Hindlimb muscle (tissue), 1 donor: ENCODE measurements at places on chromosomes 3 and 15.

DNA sequence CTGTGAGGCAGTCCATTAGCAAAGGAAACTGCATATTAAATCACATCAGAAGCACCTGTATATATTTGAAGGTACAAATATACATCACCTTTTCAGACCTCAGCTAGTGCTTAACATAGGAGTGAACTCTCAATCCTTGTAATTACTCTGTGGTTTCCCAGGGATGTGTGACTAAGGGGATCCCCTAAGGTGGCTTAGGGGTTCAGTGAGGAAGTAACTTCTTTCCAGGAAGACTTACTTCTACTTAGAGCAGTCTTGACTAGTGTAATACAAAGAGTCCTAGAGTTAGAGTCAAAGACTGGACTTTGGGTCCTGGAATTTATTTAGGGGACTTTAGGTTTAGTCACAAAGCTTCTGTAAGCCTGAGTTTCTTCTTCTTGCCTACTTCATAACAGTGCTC is 8.7 kb upstream of the SUMF1 start:
- DNase-seq = no peak

GRCh38 chr15:90871139-90871715 is 2.8 kb downstream of the FURIN start:
- peak; percentile 43 for DNase-seq

- DNase-seq = peak; percentile 44
Measured at GRCh38 chr3:134299185-134299887, 48.7 kb upstream of the RYK start.

DNA sequence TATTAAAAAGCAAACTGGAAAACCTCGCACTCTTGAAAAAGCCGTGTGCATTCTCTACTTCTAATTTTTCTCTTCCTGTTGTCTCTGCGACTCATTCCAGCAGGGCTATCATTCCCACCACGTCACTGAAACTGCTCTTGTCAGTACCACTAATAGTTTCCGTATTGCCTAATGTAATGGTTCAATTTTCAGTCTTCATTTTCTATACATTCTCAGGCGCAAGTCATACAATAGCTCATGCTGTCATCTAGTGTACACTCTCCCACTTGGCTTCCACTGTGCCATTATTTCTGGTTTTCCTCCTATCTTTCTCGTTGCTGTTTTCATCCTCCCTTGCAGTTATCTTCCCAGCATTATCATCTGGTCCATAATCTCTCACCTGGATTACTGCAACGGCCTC is 160.2 kb downstream of the SPATA16 start:
- DNase-seq = no peak

DNA sequence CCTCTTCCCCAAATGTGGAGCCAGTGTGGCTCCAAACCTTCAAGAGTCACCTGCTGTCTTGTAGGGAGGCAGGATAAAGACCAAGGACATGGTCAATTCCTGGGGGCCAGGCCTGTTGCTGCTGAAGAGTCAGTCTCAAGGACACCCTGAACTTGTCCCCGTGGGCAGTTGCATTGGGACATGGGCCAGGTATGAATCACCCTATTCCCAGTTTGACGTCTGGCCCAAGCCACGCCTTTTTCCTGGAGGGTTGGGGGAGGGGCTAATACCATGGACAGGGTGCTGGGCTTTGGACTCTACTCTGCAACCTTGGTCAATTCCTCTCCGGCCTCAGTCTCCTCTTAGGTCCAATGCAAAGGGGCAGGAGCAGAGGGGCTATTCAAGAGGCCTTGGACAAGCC is 10.4 kb downstream of the ATP2B2 start:
- no peak for DNase-seq

GRCh38 chr3:193776626-193777358 is 183.8 kb downstream of the OPA1 start:
- DNase-seq = no peak

GRCh38 chr3:64909757-64910467 is 222.1 kb upstream of the ADAMTS9 start:
- no peak for DNase-seq

DNA sequence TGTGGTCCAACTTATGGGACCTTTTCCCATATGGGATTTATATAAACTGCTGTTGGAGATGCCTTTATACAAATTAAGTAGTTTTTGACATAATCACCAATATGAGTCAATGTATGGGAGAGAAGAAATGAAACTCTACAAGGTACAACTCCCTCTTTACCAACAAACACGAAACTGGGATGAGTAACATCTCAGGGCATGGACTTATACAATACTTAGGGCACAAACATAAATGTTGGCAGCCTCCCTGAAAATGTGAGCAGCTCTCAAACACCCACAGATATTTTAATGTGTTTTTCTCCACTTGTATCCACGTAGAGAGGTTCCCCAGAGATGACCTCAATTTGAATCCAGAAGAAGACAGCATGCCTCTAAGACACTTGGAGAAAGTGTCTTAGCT is 161.6 kb downstream of the MAGI1 start:
- no peak for DNase-seq

- no peak for DNase-seq
Measured at GRCh38 chr15:90400005-90400758, 12.1 kb downstream of the IQGAP1 start.

DNA sequence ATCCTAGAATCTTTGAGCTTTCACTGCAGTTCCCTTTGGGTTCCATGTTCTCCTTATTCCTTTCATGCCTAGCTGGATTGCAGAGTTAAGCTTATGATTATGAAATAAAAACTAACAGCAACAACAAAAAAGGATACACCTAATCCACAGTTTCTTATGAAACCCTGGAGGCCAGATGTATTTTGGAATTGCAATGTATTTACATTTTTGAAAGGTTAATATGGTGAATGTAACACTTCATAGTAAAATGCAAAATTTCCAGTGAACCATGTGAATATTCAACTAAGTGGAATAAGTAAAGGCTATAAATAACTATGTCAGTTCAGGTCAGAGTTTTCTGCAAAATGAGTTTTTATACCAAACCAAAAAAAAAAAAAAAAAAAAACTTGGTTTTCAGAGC is 65.8 kb upstream of the FLNB start:
- no peak for DNase-seq

DNA sequence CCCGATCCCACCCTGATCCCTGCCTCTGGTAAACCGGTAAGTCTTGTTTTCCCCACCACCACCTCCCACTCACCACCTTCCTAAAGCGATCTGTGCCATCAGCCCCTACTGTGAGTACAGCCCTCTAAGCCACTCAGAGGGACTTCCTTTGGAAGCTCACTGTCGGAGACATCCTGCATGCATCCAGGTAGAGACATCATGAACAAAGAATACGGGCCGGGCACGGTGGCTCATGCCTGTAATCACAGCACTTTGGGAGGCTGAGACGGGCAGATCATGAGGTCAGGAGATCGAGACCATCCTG is 13.7 kb upstream of the PCSK6 start:
- no peak for DNase-seq

- DNase-seq = peak; percentile 49
Measured at GRCh38 chr15:57747206-57747896, 40.8 kb downstream of the POLR2M start.

DNA sequence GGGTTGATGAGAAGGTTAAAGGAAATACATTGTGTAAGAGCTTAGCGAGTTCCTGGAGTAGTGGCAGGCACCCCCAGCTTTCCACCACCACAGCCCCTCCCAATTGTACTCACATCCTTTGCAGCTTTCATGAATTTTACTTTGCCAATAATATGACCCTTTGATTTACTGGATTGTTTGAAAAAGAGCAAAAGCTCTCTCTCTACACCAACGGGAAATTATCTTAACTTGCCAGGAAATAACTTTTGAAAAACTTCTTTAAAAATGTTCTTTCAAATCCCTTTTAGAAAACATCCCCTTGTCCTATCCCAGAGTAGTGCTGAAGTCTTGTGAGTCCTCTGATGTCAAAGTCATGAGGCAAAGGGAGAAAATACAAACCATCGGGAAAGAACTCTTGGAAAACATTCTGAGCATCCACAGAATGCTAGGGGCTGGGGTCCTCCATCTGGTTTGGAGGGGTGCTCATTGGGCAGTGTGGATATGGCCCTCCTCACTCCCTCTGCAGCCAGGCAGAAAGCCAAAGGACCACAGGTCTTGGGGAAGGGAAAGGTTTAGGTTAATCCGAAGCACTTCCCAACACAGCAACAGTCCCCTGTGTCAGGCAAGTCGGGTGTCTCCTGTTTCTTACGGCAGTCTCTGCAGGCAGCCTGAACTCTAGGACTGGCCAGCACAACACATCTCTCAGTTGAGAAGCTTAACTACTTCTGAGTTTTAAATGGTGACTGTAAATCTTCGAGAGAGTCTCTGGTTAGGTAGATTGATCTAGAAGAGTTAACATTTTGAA is 36.5 kb downstream of the BOC start:
- DNase-seq = peak; percentile 53

DNA sequence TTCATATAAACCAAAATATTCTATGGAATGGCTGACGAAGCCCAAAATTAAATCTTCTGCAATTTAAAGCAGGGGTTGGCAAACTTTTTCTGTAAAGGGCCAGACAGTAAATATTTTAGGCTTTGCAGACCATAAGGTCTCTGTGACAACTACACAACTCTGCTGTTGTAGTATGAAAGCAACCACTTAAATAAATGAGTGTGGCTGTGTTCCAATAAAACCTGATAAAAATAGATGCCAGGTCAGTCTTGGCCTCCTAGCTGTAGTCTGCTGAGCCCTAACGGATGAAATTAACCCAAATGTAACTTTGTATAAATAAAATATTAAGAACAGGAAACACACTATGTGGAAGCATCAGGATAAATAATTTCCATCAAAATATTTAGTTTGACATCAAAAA is 104.2 kb downstream of the FBXL22 start:
- DNase-seq = no peak

- DNase-seq = no peak
Measured at GRCh38 chr3:168653255-168653654, 557.5 kb upstream of the GOLIM4 start.

GRCh38 chr3:172339892-172340291 is 108.4 kb downstream of the GHSR start:
- DNase-seq = no peak

DNA sequence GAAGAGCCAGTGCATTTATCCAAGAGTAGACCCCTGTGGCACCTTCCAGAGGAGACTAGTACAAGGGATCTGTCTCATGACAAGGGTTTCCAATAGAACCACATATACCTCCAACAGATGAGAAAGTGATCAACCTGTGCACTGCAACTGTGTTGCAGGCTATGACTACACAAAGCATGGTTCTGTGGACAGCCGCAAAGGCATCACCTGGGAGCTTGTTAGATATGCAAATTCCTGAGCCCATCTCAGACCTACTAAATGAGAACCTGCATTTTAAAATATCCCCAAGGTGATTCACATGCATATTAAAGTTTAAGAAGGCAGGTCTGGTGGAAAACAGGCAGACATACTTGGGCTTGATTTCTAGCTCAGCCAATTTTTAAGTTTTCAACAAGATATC is 368.7 kb downstream of the FOXP1 start:
- no peak for DNase-seq

- DNase-seq = peak; percentile 36
Measured at GRCh38 chr3:154660811-154661210, 230.8 kb upstream of the GPR149 start.

DNA sequence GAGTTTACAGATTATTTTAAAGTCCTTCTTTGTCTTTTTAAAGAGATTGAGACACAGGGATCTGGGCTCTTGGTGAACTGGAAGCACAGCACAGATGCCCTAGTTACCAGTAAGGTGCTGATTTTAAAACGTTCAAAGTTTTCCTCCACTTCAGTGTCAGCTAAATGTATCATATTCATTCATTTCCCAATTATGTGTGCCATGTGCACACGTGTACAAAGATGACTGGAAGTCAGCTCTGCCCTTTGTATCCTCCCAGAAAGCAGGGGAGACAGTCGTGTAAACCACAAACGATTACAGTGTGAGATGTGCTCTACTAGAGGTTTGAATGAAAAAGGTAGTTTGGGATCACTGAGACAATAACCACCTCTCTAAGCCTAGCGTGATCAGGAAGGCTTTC is 730 bp downstream of the ZKSCAN7 start:
- peak; percentile 2 for DNase-seq

DNA sequence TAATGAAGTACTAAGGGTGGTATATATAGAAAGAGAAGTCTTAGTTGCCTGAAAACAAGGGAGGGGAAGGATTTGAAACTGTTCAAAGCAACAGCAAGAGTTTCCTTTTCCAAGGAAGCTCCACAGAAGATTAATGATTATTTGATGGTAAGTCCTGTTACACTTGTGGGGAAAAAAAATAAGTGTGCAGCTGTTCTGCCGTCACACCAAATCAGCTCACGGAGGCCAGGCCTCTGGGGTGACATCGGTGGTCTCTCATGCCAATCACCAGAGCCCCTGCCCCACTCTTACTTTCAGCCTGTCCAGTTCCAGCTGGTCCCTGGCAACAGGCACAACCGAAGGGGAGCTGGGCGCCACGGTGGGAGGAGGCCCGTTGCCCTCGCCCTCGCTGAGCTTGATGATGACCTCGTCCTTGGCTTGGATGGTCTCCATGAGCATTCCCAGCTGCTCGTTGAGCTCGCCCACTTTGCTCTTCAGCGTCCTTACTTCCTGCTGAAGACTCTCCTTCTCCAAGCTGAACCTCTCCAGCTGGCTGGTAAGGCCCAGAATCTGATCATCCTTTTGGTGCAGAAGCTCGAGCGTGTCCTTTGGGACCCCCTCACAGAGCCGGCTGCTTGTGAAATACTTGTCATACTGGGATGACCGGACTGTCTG is 53.5 kb downstream of the TBC1D2B start:
- peak; percentile 83 for DNase-seq

DNA sequence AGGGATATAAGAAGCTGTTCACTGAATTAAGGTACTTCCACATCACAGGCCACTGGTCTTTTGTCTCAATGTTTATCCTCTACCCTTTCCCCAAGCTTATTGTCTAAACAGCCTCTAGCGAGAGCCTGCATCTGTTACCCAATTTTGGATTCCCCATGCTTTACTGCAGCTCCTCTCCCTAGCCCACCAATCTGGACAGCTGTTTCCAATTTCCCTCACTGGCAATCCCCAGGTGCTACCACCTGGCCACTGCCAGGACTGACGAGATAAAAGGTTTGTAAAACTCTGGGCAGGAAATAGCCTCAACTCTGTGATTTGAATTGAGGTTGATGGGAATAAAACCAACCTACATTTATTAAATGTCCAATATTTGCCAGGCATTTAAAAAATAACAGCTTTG is 58.0 kb upstream of the TEX9 start:
- DNase-seq = no peak

- DNase-seq = no peak
Measured at GRCh38 chr3:15497964-15498363, 23.5 kb downstream of the COLQ start.

DNA sequence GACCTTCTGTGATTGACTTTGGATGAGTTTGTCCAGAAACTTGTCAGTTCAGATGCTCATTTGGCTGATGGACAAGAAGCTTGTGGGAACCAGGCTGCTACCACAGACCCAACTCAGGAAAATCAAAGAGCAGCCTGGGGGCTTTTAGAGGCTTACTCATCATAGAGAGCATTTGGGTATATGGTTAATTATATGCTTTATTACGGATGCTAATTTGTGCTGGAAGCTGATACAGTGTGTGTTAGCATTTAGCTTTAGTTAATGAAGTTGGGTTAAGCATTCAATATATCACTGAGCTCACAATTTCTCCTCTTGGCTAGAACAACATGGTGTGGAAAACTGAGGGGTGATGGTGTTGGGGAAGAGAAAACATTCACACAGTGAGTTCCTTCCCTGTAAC is 664.2 kb upstream of the CFAP20DC start:
- DNase-seq = no peak
